AG09319 (cell line): ENCODE measurements at places on chromosomes 5 and 9.

GRCh38 chr5:56369361-56369811 is 136.3 kb upstream of the ANKRD55 start:
- DNase-seq = no peak

GRCh38 chr9:135810806-135811575 is 96.4 kb downstream of the CAMSAP1 start:
- no peak for DNase-seq

DNA sequence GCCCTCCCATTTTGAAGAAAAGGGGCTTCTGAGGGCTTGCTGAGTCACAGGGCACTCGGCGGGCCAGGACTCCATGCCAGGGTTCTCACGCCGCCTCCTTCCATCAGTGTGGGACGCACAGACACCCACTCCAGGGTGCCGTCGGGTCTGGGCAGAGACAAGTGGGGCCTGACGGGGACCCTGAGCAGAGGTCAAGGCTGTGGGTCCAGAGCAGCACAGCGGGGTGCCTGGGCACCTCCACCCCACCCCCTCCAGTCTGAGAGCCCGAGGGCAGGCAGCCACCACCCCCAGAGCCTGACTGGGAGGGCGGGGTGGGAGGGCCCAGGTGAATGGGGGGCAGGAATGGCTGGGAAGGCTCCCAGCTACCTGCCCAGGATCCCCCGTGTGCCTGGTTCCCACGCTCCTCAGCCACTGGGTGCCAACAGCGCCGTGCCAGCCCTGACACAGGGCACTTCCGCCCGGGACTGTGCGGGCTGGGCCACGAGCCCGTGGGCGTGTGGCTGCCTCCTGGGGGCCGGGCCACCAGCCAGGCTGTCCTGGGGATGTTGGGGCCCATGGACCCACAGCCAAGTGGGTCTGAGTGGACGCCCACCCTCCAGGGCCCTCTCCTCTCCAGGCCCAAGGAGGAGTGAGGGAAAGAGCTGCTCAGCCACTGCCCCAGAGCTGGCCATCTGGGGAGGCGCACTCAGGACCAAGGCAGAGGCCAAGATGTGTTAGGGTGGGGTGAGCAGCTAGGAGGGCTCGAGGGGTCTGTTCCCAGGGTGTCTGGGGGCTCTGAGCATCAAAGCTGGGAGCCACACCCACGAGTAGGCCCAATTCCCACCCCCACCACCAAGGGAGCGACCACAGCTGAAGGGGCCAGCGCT is 10.1 kb upstream of the NRARP start:
- no peak for DNase-seq

GRCh38 chr9:75054368-75055001 is 26.4 kb upstream of the CARNMT1 start:
- DNase-seq = no peak

- no peak for DNase-seq
These were observed 18.4 kb upstream of the QSOX2 start for GRCh38 chr9:136264031-136264430.

- DNase-seq = no peak
These were observed 338.1 kb upstream of the ATP10B start for GRCh38 chr5:161190086-161190485.

GRCh38 chr9:89797937-89798455 is 193.2 kb downstream of the GADD45G start:
- DNase-seq = no peak

- DNase-seq = no peak
These were observed 23.7 kb upstream of the PTGES start for GRCh38 chr9:129776566-129776937.
